ENCODE measurements at places on chromosomes 3 and 15.

DNA sequence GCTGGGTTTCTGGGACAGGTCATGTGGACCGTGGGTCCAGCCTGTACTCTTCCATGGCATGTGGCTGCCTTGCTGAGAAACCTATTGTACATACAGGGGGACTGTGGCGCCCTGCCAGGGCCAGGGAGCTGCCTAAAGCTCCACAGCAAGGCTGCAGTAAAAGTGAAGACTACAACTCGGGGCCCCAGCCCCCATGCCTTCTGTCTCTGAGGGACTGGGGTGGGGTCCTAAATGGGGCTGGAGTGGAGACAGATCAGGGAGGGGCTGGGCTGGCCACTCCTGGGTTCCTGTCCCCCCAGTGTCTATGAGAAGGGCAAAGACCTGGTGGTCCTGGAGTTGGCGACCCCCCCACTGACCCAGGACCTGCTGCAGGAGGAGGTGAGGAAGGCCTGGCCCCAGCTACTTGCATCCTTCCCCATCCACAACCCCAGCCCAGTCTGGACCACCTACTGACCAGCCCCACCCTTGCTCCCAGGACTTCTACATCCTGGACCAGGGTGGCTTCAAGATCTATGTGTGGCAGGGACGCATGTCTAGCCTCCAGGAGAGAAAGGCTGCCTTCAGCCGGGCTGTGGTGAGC, 7.3 kb downstream of the VILL start:
- DNase-seq = no peak

- no peak for DNase-seq
Measured at GRCh38 chr3:23385327-23385726, 182.2 kb downstream of the UBE2E2 start.

GRCh38 chr15:73723191-73723590, 30.0 kb downstream of the INSYN1 start:
- DNase-seq = no peak

DNA sequence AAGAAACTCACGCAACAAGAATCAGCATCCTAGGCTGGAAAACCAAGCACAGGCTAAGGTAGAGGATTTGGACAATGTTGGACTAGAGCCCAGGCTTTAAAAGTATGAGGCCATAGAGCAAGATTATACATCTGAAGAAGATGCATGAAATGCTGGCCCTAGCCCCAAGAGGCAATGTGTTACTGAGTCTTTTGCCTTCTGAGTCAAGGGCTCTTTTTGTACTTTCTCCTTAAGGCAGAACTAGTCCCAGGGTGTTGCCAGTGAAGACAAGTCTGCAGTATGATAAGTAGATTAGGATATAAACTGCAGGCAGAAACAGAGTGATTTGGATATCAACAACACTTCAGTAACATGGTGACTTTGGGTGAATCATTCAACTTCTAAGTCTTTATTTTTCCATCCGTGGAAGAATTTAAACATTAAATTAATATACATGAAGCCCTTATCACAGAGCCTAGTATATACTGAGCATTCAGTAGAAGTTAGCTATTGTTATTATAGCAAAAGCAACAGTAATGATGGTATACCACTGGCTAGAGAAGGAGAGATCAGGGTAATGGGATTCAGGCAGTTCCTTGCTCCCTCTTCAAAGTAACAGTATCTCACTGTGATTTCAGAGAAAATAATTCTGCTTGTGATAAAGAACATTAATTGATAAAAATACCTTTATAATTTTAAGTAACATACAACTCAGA, 99.9 kb upstream of the MLF1 start:
- no peak for DNase-seq

GRCh38 chr15:83571820-83572707, 81.9 kb upstream of the ADAMTSL3 start:
- peak; percentile 14 for DNase-seq

DNA sequence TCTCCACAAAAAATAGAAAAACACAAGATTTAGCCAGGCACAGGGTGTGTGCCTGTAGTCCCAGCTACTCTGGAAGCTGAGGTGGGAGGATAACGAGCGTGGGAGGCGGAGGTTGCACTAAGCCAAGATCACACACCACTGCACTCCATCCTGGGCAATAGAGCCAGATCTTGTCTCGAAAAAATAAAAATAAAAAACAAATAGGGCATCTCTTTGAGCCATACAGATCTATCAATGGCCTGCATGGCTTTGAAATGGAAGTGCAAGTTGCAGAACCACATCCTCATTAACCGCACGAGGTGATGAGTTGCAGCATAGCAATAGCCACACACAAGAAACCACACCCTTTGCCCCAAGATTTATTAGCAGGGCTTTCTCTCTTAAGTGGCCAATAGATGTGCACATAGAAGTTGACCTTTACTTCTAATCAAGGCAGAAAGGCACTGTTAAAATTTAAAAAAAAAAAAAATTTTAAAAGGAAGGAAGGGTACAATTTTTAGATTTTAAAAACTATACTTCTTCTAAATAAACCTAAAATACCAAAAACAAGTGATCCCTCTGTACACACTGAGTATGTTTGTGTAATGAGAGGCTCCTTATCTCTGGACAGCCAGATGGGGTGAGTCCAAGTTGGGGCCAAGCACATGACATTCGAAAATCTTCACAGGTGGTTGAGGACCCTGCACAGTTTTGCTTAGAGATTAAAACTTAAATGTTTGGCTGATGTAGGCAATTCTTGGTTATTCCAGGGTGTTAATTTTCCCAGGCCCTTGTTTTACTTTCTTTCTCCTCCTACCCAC, 53.4 kb downstream of the FILIP1L start:
- peak; percentile 64 for DNase-seq

DNA sequence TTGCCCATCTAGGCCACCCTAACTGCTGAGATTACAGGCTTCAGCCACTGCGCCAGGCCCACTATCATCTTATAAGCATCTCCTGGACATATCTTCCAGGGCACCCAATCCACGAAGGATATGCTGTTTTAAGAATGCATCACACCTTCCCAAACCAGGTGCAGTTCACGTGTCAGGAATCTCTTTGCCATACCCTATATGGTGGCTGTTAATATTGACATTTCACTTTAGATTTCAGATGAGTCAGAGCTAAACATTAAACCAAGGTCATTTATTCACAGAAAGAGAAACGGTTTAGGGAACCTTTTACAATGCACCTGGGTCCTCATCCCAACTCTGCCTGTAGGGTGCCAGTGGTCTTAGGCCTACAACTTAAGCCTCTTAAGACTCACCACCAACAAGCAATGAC, 85.7 kb downstream of the TBL1XR1 start:
- no peak for DNase-seq

DNA sequence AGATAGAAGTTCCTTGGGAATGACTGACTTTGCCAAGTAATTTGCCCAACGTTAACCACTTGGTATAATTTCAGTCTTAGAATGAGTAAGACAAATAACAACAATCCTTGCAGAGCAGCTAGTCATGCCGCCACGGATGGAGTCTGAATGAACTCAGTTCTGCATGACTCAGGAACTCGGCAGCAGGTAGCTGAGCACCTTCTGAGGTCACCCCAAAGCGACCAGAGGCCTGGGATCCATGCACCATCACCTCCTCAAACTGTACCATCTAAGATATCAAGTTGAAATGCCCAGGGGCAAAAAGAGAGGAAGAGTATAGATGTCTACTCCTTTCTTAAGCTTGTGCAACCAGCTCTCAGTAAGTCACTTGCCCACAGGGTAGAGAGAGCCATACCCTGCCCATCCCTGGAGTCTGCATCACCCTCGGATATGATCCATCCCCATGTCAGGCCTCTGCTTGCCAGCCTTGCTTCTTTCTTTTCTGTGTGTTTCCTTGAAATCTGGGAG, 8.5 kb upstream of the CDCP1 start:
- peak; percentile 84 for DNase-seq

DNA sequence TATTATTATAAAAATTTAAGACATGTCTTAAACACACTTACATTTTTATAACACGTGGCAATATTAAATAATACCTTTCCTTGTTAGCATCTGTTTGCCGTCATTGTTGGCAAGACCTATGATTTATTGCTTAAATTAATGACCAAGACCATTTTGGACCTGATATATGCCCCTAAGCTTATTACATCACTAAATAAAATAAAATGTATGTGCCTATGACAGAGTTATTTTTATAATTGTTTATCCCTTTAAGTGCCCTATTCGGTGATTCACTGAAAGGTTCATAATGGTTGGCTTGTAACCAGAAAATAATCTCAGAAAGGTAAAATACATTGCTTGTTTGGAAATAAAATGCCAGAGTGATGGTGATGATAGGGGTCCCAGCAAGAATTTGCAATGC, 17.5 kb downstream of the CDIN1 start:
- no peak for DNase-seq

DNA sequence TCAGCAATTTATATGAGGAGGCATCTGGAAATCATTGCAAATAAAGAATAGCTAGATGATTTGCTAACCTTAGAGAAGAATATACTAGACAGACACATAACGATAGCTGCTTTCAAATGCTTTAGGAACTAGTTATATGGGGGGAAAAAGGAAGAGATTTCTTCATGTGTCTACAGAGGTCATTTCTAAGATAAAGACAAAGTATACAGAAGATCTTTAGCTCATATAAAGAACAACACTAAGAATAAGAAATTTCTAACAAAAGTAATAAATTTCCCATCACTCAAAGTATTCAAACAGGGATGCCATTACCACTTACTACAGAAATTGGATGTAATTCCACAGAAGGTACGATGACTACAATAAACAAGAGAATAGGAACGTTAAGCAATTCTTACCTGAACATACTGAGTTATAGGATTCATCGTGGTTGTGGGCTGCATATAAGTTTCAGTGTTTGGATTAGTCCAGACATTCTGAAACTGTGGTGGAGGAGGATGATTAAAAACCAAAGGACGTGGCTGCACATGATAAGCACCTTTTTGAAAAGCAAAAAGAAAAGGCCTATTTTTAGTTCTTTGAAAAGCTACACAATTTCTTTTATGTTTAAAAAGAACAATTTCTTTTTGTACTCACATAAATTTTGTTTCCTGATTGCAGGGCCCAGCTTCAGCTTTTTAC, 8.7 kb downstream of the DAZL start:
- DNase-seq = no peak

DNA sequence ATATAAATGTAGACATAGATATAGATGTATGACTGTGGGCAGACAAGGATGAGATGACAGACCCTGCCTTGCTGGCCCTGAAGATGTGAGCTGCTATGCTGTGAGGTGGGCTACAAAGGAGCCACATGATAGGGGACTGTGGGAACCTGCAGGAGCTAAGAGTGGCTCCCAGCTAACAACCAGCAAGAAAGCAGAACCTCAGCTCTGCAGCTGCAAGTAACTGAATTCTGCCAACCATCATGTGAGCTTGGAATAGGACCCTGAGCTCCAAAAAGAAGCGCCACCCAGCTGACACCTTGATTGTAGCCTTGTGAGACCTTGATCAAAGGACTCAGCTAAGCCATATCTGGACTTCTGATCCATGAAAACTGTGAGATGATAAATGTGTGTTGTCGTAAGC, 123.3 kb upstream of the GRM7 start:
- no peak for DNase-seq

DNA sequence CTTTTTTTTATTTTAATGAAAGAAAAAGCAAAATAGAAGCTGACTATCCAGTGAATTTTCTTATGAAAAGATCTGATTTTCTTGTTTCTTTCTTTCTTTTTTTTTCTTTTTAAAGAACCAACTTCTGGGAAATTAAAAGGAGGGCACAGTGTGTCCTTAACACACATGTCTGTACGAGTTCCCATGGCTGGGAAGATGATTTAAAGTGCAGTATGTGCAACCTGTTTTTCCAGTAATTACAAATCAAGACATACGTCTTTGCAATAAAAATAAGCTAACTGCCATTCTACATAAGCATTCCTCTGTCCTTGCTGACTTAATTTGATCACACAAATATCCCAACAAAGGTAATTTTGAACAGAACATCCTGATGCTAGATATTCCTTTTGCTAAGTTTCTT, 416.1 kb downstream of the ROBO1 start:
- no peak for DNase-seq

- DNase-seq = no peak
Measured at GRCh38 chr3:123310741-123311140, 109.0 kb downstream of the SEC22A start.

DNA sequence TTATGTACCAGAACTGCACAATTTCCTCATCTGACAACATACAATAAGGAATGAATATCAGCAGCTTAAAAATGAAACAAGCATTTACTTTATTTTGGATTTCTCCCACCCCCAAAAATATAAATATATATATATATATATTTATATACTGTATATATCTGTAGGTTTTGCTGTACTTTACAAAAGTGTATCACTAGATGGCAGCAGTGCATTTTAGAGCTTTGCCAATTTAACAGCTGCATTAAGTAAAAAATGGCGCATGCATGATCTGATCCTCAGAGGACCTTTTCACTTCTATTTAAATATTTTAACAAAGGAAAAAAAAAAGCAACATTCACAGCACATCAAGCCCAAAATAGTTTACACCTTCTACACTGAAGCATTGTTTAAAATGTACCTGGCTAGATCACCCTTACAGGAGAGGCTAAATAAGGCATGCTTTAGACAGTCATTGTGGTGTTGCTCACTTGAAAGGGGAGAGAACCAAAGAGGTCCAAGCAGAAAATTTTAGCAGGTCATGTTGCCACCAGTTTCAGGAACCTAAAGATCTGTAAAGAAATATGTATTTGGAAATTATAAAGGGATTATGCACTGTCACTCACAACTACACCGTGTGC, 72.6 kb downstream of the NPTN start:
- DNase-seq = peak; percentile 33

GRCh38 chr3:62954580-62954979, 79.4 kb upstream of the CADPS start:
- no peak for DNase-seq

GRCh38 chr3:58013973-58014649, 5.9 kb downstream of the FLNB start:
- peak; percentile 77 for DNase-seq

DNA sequence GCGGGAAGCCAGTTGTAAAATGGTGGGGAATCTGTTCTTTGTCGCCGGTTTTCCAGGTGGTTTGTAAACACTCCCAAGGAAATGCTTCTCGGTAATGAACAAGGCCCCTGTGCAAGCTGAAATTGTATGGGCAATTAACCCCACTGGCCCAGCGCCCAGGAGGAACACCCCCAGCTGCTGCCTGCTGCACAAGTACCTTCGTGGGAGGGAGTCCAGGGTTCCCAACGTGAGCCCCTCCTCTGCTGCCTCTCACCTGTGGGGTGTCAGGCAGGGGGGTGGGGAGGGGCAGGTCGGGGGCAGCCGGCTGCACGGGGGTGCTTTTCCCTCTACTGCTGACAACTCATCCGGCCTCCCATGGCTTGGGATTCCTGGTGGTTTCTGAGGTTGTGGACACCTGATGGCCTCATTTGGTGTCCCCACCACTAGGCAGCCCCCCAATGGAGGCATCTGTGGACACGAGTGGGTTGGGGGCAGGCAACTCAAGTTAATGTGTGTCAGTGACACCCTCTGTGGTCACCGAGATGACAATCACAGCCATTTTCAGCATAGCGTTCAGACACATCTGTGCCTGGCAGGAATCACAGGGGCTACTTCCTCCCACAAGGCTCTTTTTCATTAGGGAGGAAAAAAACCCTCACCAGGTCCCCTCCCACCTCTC, 35.6 kb upstream of the PRR23E start:
- no peak for DNase-seq

DNA sequence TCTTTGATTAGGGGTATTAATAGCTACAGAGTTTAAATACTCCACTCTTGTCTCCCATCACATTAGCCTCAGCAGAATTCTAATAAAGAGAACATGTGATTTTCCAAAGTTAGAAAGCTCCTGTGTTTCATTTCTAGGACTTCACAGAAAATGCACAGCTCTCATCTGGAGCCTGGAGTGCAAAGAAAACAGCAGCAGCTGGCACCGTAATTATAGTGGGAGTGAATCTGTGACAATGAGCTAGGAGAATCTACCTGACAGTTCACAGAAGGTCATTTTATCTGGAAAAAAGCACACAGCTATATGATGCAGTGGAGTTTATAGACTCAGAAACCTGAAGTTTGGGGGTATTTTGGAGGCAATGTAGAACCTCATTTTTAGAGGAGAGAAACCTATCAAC, 5.4 kb upstream of the TRIM59 start:
- no peak for DNase-seq

Data from A172 (cell line).